ENCODE measurements at places on chromosomes 1 and 21. TPM values are rescaled to one million over a fixed set of nuclear protein-coding genes. Genes with fewer than 3 reads are reported as not detected.

GRCh38 chr1:12615865-12616708 is 1.9 kb downstream of the DHRS3 start:
- no peaks in the 10 kb centered on the region for H3K27me3 ChIP-seq
- peaks cover 22% of the 10 kb centered on the region for H3K36me3 ChIP-seq
- peak overlapping the region; percentile 97 for H3K4me3 ChIP-seq
- H3K27ac ChIP-seq: peak overlapping the region; percentile 96
- DNase-seq: no peak
- H3K4me1 ChIP-seq: peaks cover 70% of the 10 kb centered on the region

Gene KIF2C
- 0.78 TPM for total RNA-seq

GRCh38 chr1:85818371-85818770 is 110.1 kb upstream of the ZNHIT6 start:
- H3K27ac ChIP-seq: no peak overlapping the region
- DNase-seq: no peak
- no peaks in the 10 kb centered on the region for H3K27me3 ChIP-seq
- no peaks in the 10 kb centered on the region for H3K36me3 ChIP-seq
- H3K4me3 ChIP-seq: no peak overlapping the region

GRCh38 chr21:28230559-28230958 is 762.1 kb downstream of the LTN1 start:
- no peak overlapping the region for H3K27ac ChIP-seq
- no peaks in the 10 kb centered on the region for H3K27me3 ChIP-seq
- H3K36me3 ChIP-seq: no peaks in the 10 kb centered on the region
- no peaks in the 10 kb centered on the region for H3K4me1 ChIP-seq

DNA sequence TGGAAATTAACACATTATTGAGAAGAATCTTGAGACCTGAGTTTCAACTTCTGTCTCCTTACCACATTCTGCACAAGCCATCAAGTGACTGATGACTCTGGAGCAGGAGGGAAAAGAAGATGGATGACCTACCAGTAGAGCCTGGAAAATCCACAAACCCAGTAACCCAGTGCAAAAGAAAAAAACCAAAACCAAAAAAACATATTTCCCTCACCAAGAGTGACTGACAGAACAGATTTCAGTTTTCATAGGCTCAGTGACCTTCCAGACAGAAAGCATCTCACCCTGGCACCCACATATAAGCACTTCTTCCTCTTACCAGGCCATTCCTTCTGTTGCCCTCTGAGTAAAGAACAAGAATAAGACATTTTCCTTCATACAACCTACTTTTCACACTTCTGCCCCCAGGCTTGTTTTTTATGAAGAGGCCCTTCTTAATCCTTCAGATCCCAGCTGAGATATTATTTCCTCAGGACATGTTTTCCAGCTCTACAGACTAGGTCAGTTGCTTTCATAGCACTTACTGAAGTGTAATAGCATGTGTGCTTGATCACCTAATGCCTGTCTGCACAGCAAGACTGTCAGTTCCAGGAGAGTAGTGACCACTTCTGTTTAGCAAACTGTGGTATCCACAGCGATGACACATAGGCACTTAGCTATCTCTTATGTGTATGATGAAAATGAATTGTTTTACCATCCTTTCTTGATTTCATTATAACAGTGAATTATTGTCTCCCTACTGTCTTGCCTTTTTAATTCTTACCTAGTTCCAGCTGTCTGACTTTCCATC is 4.0 kb downstream of the TSACC start:
- no peak overlapping the region for H3K4me3 ChIP-seq
- peaks cover 1% of the 10 kb centered on the region for H3K4me1 ChIP-seq
- no peak for DNase-seq
- no peaks in the 10 kb centered on the region for H3K36me3 ChIP-seq
- no peaks in the 10 kb centered on the region for H3K27me3 ChIP-seq
- H3K27ac ChIP-seq: no peak overlapping the region

GRCh38 chr1:94821636-94822305 is 1.6 kb downstream of the SLC44A3 start:
- H3K27me3 ChIP-seq: no peaks in the 10 kb centered on the region
- no peaks in the 10 kb centered on the region for H3K36me3 ChIP-seq
- H3K4me3 ChIP-seq: no peak overlapping the region
- no peak overlapping the region for H3K27ac ChIP-seq
- H3K4me1 ChIP-seq: peaks cover 16% of the 10 kb centered on the region

Gene TEX38
- total RNA-seq: not detected

Gene ALG6
- 5.0 TPM for total RNA-seq

Gene TOMM20
- 82.2 TPM for total RNA-seq

DNA sequence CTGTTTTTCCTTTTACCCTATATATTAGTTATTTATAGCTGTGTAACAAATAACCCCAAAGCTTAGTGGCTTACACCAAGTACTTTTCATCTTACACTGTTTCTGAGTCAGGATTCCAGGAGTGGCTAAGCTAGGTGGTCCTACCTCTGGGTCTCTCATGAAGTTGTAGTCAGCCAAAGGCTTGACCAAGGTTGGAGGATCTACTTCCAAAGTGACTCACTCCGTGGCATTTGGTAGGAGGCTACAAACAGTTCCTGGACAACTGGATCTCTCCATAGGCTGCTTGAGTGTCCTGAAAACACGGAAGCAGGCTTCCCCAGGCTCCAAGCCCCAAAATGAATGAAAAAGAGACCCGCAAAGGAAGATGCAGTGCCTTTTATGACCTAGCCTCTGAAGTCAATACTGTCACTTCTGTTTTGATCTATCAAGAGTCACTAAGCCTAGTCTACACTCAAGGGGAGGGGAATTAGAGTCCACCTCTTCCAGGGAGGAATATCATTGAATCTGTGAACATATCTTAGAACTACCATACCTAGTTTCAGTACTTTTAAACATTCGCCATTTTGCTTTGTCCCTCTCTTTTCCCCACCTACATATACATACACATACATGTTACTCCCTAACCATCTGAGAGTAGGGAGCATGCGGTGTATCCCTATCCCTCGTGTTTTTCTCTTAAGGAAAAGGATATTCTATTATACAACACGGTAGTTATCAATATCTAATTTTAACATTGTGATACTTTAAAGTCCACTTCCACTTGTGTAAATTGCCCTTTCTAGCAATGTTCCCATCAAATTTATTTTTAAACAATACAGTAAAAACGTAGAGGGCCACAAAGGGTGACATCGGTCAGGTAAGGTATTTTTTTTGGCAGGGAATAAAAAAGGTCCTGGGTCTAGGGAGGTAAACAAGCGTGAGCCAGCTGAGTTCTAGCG is 67.2 kb downstream of the SLC35A3 start:
- H3K4me1 ChIP-seq: peaks cover 18% of the 10 kb centered on the region
- H3K4me3 ChIP-seq: peak overlapping the region; percentile 83
- H3K36me3 ChIP-seq: no peaks in the 10 kb centered on the region
- peak overlapping the region; percentile 100 for H3K27ac ChIP-seq
- H3K27me3 ChIP-seq: no peaks in the 10 kb centered on the region

DNA sequence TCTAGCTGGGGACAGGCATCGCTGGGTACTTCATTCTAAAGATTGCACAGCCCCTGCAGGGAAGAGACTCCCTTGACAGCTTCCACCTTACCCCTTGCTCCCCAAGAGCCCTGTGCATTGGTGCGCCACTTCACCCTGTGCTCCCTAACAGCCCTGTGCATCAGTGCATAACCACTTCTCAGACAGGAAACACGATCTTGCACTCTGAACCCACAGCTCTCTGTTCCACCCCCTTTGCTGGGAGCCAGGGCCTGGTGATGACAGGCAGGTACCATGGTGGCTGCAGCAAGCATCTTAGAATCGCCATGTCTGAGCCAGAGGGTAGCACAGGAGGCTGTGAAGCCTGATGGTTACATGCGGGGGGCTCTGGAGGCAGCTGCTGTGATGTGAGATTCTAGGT is 5.0 kb downstream of the ALPL start:
- DNase-seq: no peak
- H3K4me1 ChIP-seq: peaks cover 16% of the 10 kb centered on the region
- peaks cover 8% of the 10 kb centered on the region for H3K27me3 ChIP-seq
- H3K36me3 ChIP-seq: no peaks in the 10 kb centered on the region
- H3K4me3 ChIP-seq: no peak overlapping the region
- H3K27ac ChIP-seq: no peak overlapping the region

DNA sequence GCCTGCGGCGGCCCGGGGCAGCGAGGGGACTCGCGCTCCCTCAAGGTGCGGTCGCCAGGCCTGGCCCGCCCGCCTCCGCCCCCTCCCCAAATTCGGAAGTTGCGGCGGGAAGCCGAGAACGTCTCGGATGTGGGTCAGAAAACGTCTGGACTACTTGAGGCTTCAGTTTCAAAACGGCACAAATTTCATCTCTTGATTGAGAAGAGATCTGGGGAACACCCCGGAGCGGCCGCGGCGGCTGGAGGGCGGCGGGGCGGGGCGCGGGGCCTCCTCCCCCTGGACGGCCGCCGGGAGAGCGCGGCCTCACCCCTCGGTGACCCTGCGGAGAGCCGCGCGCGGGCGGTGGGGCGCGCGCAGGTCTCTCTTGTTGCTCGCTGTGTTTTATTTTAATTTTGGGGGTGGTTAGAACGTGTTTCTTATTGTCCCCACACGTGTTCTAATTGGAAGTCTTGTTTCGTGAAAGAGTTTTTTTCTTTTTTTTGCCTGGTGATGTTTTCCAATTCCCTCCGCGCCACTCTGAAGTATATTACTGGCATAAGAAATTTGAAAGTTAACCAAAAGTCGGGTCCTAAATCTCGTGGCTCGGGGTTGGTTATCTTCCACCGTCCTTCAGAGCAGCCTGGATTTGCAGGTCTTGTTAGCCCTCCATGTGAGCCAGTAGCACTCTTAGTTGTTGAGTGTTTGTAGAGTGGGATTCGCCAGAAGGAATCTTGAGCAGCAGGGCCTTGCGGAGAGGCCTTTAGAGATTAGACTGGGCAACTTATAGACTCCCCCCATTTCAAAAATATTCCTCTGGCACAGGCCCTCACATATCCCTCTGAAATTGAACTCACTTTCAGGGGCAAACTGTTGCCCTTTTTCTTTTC is 749 bp downstream of the PCBP3 start:
- H3K36me3 ChIP-seq: no peaks in the 10 kb centered on the region
- H3K27me3 ChIP-seq: peaks cover 41% of the 10 kb centered on the region
- no peak for DNase-seq
- H3K27ac ChIP-seq: peak overlapping the region; percentile 81
- H3K4me1 ChIP-seq: peaks cover 30% of the 10 kb centered on the region

Gene FMN2
- total RNA-seq: 0.32 TPM

Gene KRTAP19-3
- not detected for total RNA-seq

DNA sequence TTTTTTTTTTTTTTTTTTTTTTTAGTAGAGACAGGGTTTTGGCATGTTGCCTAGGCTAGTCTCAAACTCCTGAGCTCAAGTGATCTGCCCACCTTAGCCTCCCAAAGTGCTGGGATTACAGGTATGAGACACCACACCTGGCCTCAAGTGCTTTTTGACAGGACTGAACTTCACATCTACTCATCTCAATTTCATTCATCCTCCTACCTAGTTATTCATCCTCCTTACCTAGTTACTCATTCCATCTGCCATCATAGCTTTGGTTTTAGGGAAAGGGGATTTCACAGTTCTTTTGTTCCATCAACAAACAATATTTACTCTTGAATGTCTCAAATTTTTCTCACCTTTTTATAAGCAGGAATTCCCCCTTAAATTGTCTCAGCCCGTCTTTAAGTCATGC is 38.6 kb upstream of the RALGPS2 start:
- no peaks in the 10 kb centered on the region for H3K36me3 ChIP-seq
- H3K4me1 ChIP-seq: no peaks in the 10 kb centered on the region
- no peak overlapping the region for H3K4me3 ChIP-seq
- no peak for DNase-seq
- H3K27me3 ChIP-seq: no peaks in the 10 kb centered on the region
- no peak overlapping the region for H3K27ac ChIP-seq

Gene POU3F1
- 0.29 TPM for total RNA-seq

DNA sequence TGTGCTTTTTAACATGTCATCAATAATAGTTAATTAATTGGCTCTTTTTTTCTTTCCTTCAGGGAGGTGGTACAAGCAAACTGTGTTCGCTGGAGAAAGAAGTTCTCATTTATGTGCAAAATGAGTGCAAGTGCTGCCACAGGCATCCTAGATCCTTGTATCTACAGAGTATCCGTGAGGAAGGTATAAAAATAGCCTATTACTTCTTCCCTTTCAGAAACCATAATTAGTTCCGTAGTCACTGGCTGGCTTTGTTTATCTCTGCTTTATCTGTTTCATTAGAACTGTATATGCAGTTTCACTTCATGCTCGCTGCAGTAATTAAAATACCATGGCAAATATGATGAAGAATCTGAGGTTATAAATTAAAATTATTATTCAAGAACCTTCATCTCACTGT is 40.6 kb downstream of the EEIG2 start:
- H3K27ac ChIP-seq: no peak overlapping the region
- no peaks in the 10 kb centered on the region for H3K27me3 ChIP-seq
- H3K4me3 ChIP-seq: no peak overlapping the region
- no peak for DNase-seq
- H3K36me3 ChIP-seq: peaks cover 18% of the 10 kb centered on the region
- peaks cover 16% of the 10 kb centered on the region for H3K4me1 ChIP-seq

Gene CCDC185
- total RNA-seq: not detected

DNA sequence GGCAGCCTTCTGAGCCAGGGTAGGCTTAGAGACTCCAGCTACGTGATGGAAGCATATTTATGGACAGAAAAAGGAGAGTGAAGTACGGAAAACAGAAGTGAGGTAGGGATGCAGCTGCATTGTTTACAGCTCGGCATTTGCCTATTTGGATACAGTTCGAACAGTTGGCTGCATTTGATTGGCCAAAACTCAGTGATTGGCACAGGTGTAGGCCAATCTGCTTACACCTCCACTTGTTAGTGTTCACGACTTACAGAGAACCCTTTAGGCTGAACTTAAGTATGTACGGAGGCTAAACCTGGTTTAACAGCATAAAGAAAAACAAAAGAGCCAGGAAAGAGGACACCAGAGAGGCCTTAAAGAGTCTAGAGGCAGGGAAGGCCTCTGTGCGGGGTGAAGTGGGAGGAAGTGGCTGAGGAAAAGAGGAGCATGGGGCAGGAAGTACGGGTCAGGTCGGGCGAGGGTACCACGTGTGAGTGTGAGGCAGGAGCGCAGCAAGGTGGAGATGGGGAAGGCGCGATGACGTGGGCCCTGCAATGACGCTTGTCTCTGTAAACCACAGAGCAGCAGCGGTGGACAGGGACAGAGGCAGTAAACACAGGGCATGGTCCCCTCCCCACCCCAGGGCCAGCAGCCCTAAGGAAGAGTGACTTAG is 32.0 kb downstream of the RSPH1 start:
- H3K4me3 ChIP-seq: no peak overlapping the region
- H3K27me3 ChIP-seq: no peaks in the 10 kb centered on the region
- no peaks in the 10 kb centered on the region for H3K36me3 ChIP-seq
- H3K4me1 ChIP-seq: peaks cover 11% of the 10 kb centered on the region

- no peaks in the 10 kb centered on the region for H3K27me3 ChIP-seq
- no peak for DNase-seq
- peaks cover 8% of the 10 kb centered on the region for H3K4me1 ChIP-seq
- no peaks in the 10 kb centered on the region for H3K36me3 ChIP-seq
- H3K4me3 ChIP-seq: no peak overlapping the region
These were observed 115.1 kb downstream of the PROX1 start for GRCh38 chr1:214102907-214103306.
